ENCODE measurements at places on chromosomes 2 and 18.

- DNase-seq: no peak
These were observed 79.7 kb downstream of the PRKCE start for GRCh38 chr2:45731141-45731540.

DNA sequence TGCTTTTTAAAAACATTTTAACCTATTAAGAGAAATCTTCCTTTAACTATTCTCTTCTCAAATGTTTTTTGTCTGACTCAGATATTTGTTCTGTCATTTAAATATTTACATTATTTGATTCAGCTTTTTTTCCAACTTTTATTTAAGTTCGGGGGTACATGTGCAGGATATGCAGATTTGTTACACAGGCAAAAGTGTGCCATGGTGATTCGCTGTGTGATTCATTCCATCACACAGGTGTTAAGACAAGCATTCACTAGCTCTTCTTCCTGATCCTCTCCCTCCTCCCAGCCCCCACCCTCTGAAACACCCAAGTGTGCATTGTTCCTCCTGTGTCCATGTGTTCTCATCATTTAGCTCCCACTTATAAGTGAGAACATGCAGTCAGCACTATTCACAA is 19.4 kb downstream of the SP100 start:
- no peak for DNase-seq

- no peak for DNase-seq
These were observed 36.6 kb downstream of the KCNS3 start for GRCh38 chr2:17915099-17915498.

- no peak for DNase-seq
These were observed 1.5 kb downstream of the MMADHC start for GRCh38 chr2:149586063-149586462.

GRCh38 chr18:43994381-43994780 is 686.3 kb upstream of the SETBP1 start:
- DNase-seq: no peak

DNA sequence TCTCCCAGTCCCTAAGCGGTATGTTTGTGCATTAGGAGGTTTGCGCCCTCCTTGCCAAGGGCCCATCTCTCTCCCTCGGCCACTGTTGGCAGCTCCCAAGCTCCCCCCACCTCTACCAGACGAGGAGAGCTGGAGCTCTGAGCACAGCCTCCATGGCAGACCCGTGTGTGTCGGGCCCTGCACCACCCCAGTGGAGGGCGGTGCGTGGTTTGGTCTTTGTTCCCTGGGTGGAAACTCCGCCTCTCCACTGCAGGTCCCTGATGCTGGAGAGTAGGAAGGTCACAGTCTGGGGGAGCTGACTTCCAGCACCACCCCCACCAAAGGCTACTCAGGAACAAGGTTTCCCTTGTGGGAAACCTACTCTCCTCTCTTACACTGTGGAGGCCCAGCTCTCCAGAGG is 162.6 kb upstream of the FHL2 start:
- no peak for DNase-seq

All from DMS79 (cell line).